ENCODE measurements at places on chromosomes 7 and 10. TPM values are rescaled to one million over a fixed set of nuclear protein-coding genes. Genes with fewer than 3 reads are reported as not detected.

GRCh38 chr7:29359482-29360093 is 165.0 kb downstream of the CHN2 start:
- no peak overlapping the region for H3K27ac ChIP-seq
- DNase-seq, result no peak
- H3K27me3 ChIP-seq, result no peaks in the 10 kb centered on the region
- H3K4me1 ChIP-seq, result no peaks in the 10 kb centered on the region
- H3K4me3 ChIP-seq, result no peak overlapping the region

DNA sequence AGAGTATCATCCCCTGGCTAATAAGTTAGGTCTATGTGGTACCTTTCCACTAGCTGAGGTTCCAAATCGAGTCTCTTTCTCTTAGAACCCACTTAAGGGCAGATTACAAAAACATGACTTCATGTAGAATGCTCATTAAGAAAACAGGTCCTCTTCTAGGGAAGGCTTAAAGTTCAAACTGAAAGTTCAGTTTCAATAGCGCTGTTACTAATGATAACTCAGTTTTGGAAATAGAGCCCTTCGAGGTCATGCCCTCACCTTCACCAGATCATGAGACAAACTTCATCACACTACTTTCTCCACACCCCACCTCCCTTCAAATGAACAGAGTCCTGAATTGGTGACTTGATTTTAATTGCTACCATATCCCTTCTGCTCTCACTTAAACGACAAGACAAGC is 26.2 kb downstream of the HGF start:
- no peak overlapping the region for H3K27ac ChIP-seq
- H3K27me3 ChIP-seq, result no peaks in the 10 kb centered on the region
- no peaks in the 10 kb centered on the region for H3K4me1 ChIP-seq
- no peaks in the 10 kb centered on the region for H3K36me3 ChIP-seq
- DNase-seq, result no peak
- H3K4me3 ChIP-seq, result no peak overlapping the region

GRCh38 chr7:144606261-144606660 is 202.8 kb upstream of the NOBOX start:
- H3K4me3 ChIP-seq, result no peak overlapping the region
- no peaks in the 10 kb centered on the region for H3K4me1 ChIP-seq
- no peak overlapping the region for H3K27ac ChIP-seq
- no peaks in the 10 kb centered on the region for H3K36me3 ChIP-seq
- H3K27me3 ChIP-seq, result no peaks in the 10 kb centered on the region

- H3K36me3 ChIP-seq, result peaks cover 21% of the 10 kb centered on the region
- no peaks in the 10 kb centered on the region for H3K27me3 ChIP-seq
- peaks cover 50% of the 10 kb centered on the region for H3K4me1 ChIP-seq
- H3K4me3 ChIP-seq, result peak overlapping the region; percentile 93
Measured at GRCh38 chr10:70169649-70170364, 507 bp downstream of the SAR1A start.

GRCh38 chr7:106987777-106988176 is 56.7 kb upstream of the PRKAR2B start:
- no peaks in the 10 kb centered on the region for H3K36me3 ChIP-seq
- no peaks in the 10 kb centered on the region for H3K4me1 ChIP-seq
- no peak overlapping the region for H3K4me3 ChIP-seq
- DNase-seq, result no peak
- no peak overlapping the region for H3K27ac ChIP-seq

- H3K27me3 ChIP-seq, result no peaks in the 10 kb centered on the region
- no peaks in the 10 kb centered on the region for H3K36me3 ChIP-seq
- H3K4me1 ChIP-seq, result no peaks in the 10 kb centered on the region
- no peak overlapping the region for H3K4me3 ChIP-seq
- no peak overlapping the region for H3K27ac ChIP-seq
- no peak for DNase-seq
Measured at GRCh38 chr7:15305002-15305600, 256.7 kb downstream of the AGMO start.

DNA sequence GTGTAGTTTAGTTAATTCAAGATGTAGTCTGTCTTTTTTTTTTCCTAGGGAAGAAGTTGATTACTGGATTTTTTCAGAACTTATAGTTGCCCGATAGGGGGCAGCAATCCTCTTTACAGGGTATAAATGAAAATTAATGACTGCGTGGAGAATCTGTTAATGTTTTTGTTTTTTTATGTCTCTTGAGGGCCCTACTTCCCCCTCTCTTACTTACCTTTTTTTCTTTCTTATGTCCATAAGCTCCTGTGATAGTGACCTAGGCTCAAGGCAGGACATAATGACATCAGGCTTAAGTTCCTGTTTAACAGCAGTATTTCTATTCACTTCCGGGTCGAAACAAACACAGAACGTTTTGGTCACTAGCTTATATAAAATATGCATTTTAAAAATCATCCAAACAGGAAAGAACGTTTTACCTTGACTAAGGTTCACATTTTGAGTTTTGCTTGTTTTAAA is 18.8 kb downstream of the CDC123 start:
- no peaks in the 10 kb centered on the region for H3K4me1 ChIP-seq
- H3K27me3 ChIP-seq, result no peaks in the 10 kb centered on the region
- no peak for DNase-seq
- no peak overlapping the region for H3K4me3 ChIP-seq
- peaks cover 71% of the 10 kb centered on the region for H3K36me3 ChIP-seq

- H3K36me3 ChIP-seq, result no peaks in the 10 kb centered on the region
- H3K27me3 ChIP-seq, result no peaks in the 10 kb centered on the region
- DNase-seq, result no peak
- H3K27ac ChIP-seq, result no peak overlapping the region
Measured at GRCh38 chr10:59336632-59337031, 25.7 kb downstream of the FAM13C start.

DNA sequence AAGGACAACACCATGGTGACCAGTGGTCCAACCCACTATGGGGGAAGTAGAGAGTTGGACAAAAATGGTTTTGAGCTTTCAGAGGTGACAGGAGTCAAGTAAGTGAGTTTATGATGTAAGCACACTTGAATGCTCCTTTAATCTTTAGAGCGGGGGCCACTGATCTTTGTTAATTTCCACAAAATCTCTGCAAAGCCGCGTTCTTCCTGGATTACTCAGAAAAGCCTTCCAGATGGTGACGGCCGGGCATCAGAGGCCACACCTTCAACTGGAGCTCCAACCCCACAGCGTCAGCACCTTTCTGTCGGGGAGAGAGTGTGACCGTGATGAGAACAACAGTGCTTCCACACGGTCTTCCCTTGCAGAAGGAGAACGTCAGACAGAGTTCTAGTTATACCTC is 35.2 kb upstream of the KLF6 start:
- no peaks in the 10 kb centered on the region for H3K27me3 ChIP-seq
- no peaks in the 10 kb centered on the region for H3K4me1 ChIP-seq

DNA sequence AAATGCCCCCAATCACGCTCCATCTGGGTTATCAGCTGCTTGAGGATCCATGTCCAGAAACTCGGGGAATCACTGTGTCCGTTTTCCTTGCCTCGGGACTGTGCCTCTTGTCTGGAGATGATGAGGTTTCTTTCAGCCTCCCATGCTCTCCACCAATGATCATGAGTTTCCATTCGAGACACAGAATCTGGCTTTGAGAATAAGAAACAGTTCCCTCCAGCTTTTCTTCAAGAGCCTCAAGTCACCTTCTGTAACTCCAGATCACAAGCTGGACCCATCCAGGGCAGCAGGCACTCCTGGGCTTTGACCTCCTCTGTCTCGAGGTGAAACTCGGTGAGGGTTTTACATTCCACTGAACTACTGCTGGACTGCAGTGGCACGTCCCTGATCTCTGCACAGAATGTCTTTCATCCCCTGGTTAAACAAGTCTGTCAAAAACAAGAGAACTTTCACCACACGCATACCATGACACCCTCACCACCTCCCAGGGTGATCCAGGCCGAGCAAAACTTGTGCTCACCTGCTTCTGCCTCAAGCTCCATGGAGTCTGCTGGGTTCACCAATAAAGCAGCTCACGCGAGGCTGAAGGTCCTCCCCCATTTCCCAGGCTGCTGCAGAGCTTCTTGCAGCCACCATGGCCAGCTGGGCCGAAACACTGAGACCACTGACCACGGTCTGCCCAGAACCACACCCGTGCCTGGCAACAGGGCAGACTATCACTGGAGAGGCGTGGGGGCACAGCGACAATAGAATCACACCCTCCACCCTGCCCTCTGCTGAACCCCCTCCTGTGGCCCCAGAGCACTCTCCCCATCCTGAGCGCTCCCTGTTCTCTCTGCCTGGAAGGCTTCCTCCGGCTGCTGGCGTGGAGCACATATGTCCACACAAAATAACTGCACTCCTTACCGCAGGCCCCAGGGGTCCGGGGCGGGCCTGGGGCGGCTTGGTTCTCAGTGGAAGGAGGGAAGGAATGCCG is 25.1 kb downstream of the MAT1A start:
- no peaks in the 10 kb centered on the region for H3K36me3 ChIP-seq
- H3K27me3 ChIP-seq, result no peaks in the 10 kb centered on the region
- H3K4me1 ChIP-seq, result no peaks in the 10 kb centered on the region
- no peak overlapping the region for H3K4me3 ChIP-seq

GRCh38 chr7:51357821-51358220 is 41.2 kb upstream of the COBL start:
- no peaks in the 10 kb centered on the region for H3K27me3 ChIP-seq
- no peak overlapping the region for H3K27ac ChIP-seq
- no peaks in the 10 kb centered on the region for H3K36me3 ChIP-seq
- H3K4me3 ChIP-seq, result no peak overlapping the region

DNA sequence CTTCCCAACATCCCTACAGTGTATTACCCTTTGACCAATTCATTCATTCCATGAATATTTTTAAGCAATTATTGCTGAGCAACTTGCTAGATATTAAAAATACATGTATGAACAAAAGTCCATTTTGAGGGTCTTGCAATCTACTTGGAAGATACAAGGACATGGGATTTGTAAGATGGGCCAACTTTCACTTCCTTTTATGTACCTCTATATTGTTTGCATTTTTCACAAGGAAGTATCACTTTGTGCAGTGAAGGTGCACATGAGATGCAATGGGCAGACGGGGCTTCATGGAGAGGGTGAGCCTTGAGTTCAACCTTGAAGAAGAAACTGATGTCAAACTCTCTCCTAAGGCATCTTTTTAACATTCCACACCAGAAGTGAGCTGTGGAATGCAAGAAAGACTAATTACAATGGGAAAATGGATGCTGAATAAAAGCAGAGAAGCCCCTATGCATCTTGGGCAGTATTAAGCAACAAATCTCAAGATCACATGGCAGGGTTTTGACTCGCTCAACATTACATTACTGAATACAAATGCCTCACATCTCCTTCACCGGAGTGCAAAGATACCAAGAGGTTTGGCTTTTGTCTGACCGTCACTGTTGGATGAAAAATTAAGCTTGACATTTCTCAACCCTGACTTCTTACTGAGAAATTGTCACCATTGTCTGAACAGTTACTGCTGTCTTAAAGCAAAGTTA is 341.5 kb downstream of the ELMO1 start:
- H3K27ac ChIP-seq, result no peak overlapping the region
- H3K36me3 ChIP-seq, result no peaks in the 10 kb centered on the region
- no peak overlapping the region for H3K4me3 ChIP-seq
- H3K27me3 ChIP-seq, result no peaks in the 10 kb centered on the region
- no peak for DNase-seq

DNA sequence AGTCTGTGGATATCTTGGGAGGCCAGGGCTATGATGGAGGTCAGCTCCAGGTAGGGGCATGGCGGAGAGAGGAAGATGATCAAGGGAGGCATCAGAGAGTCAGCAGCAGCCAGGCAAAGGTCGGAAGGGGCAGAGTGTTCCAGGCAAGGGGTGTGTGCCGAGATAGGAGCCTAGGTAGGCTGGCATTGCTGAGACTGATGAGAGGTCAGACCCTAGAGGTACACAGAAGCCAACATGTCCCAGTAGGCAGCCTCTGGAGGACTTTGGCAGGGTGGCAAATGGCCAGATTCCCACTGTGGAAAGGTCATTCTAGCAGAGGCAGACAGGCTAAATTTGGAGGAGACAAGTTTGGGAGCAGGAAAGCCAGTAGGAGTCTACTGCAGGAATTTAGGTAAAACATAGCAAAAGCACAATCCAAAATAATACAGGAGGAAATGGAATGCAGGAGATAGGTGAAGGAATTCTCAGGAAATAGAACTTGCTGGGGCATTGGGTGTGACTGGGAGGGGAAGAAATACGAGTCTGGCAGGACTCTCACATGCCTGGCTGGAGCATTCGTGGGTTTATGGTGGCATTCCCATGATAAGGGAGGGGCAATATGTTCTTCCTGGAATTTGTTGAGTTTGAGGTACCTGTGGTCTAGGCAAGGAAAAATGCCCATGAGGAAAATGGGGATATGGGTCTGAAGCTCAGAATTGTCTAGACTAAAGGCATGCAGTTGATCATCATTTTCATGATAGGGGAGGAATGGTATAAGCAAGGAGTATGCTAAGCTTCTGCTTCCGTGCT is 25.7 kb downstream of the TMEM176A start:
- no peaks in the 10 kb centered on the region for H3K4me1 ChIP-seq
- no peak overlapping the region for H3K27ac ChIP-seq
- no peak overlapping the region for H3K4me3 ChIP-seq
- DNase-seq, result no peak

DNA sequence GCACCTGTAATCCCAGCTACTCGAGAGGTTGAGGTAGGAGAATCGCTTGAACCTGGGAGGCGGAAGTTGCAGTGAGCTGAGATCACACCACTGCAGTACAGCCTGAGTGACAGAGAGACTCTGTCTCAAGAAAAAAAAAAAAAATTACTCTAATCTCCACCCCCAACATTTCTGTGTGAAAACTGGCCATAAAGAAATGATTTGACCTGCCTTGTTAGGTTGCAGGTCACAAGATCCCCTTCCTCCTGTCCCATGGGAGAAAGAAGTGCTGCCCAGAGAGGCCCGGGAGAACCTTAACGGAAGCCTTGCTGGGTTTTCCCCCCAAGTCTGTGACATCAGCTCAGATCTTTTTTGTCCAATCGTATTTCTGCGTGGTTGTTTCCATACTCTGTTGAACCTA is 8.7 kb upstream of the CALHM1 start:
- DNase-seq, result no peak
- H3K4me1 ChIP-seq, result no peaks in the 10 kb centered on the region
- no peak overlapping the region for H3K4me3 ChIP-seq
- H3K27ac ChIP-seq, result no peak overlapping the region

DNA sequence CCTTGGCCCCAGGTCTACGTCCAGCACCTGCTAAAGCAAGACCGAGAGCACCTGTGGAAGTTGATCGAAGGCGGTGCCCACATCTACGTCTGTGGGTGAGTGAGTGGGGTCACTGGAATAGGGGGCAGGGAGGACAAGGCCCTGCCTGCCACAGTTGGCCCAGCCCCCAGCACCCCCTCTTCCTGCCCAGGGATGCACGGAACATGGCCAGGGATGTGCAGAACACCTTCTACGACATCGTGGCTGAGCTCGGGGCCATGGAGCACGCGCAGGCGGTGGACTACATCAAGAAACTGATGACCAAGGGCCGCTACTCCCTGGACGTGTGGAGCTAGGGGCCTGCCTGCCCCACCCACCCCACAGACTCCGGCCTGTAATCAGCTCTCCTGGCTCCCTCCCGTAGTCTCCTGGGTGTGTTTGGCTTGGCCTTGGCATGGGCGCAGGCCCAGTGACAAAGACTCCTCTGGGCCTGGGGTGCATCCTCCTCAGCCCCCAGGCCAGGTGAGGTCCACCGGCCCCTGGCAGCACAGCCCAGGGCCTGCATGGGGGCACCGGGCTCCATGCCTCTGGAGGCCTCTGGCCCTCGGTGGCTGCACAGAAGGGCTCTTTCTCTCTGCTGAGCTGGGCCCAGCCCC is 8.1 kb downstream of the TMEM120A start:
- peak; percentile 58 for DNase-seq
- H3K27ac ChIP-seq, result no peak overlapping the region
- no peaks in the 10 kb centered on the region for H3K4me1 ChIP-seq

GRCh38 chr7:27603813-27604212 is 58.9 kb downstream of the HIBADH start:
- H3K4me3 ChIP-seq, result no peak overlapping the region
- H3K27ac ChIP-seq, result no peak overlapping the region
- no peaks in the 10 kb centered on the region for H3K27me3 ChIP-seq
- H3K4me1 ChIP-seq, result no peaks in the 10 kb centered on the region
- no peak for DNase-seq

Gene NPY
- total RNA-seq, result not detected

Gene SRRM3
- 1.1 TPM for total RNA-seq

Gene TRRAP
- 35.6 TPM for total RNA-seq

Gene ST8SIA6
- 13.9 TPM for total RNA-seq

Gene SPRN
- total RNA-seq, result not detected
